ENCODE measurements at places on chromosomes 3 and 15.

DNA sequence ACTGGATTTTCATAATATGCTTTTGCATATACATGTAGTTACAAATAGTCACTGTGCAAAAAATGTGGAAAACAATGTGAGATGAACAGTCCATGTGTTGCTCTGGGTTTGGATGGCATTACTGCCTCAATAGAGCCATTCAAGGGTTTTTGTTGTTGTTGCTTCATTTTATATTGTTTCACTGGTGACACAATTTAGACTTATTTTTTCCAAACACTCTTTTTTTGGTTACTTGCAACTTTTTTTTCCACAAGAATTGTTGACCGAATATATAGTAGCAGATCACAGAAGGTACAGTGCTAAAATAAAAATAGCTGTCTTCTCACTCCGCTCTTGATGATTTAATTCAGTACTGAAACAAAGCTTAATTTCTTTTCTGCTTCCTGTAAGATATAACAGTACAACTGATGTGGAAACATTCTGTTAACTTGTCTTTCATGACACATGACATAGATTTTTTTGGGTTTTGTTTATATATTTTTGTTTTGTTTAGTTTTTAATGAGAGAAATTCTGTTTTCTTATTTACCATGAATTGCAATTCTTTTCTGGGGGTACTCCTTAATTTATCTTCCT is 618.6 kb downstream of the NAALADL2 start:
- DNase-seq: no peak

DNA sequence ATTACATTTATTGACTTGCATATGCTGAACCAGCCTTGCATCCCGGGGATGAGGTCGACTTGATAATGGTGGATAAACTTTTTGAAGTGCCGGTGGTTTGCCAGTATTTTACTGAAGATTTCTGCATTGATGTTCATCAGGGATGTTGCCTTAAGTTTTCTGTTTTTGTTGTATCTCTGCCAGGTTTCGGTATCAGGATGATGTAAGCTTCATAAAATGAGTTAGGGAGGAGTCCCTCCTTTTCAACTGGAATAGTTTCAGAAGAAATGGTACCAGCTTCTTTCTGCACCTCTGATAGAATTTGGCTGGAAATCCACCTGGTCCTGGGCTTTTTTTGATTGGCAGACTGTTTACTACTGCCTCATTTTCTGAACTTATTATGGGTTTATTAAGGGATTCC is 250.8 kb downstream of the TBC1D5 start:
- DNase-seq: no peak

DNA sequence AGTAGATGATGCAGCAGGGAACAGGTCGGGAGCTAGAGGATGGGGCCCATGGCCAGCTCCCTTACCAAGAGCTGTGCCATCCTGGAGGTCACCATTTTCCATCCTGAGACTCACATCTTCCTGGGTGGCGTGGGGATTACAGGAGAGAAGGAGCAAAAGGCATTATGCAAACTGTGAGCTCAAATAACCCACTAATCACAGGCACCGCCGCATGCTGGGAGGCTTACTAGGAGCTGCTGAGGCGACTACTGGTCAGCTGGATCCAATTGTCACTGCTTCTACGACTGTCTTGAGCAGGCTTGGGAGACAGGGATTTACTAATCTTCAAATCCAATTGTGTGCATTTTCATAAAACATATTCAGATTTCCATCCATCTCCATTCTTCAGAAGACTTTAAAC is 12.5 kb upstream of the KBTBD12 start:
- no peak for DNase-seq

DNA sequence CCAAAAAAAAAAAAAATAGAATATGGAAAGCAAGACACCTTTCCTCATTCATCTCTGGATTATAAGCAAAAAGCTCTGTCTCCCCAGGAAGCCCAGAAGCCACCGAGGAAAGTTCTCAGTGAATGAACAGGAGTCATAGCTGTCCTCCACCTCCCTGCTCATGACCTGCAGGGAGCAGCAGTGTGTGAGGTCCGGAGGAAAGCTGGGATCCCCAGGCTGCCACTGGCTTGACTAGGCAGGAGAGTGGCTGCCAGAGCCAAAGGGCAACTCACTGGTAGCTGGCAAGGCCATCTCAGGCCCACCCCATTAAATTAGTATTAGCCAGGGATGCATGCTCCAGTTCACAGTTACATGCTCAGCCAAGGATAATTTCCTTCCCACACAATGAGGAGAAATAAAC is 191.6 kb upstream of the STT3B start:
- DNase-seq: no peak

- DNase-seq: no peak
Observed at GRCh38 chr3:31505371-31506048, 27.2 kb upstream of the STT3B start.

DNA sequence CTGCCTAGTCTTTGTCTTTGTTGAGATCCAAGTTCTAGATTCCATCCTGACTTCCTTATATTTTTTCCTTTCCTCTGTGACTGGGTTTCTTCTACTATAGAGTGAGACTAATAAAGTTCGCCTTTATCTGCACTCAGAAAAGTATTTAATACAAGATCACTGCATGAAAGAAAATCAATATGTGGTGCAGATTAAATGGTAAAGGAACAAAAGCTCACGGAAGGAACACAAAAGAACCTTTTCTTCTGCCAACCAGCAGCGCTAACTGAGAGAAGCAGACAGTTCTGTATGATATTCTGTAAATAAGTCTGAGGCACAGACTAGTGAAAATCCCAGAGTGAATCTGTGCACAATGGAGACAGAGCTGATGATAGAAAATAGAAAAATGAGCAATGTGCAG is 31.6 kb upstream of the MCTP2 start:
- DNase-seq: no peak

DNA sequence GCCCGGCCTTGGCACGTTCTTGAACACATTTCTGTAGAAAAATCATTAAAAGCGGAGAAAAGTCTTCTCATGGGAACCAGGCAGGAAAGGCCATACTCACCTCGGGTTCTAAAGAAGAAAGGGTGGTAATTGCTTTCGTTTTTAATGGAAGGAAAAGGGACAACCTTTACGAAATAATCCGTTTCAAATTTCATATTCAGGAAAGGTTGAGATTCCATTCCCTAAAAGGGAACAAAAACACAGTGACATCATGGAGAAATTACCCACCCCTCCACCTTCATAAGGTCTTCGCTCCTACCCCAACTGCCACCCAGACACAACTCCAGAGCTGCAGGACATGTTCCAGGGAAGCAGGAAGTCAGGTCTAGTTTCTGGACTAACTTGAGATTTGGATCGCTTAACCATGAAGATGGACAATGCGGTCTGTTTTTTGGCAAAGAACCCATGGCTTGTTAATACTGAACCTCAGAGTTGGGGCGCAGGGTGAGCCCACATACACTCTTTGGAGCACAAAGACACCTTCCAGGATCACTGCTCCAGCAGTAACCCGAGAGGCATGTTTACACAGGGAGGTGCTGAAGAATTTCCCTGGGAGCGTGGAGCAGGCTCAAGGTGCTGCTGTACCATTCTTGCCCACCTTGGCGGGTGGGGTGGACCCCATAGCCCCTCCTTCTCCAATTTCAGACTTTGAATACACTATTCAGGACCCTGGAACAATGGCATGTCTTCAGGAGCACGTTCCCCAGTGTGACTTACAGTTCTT is 49.2 kb downstream of the SPATA12 start:
- no peak for DNase-seq

DNA sequence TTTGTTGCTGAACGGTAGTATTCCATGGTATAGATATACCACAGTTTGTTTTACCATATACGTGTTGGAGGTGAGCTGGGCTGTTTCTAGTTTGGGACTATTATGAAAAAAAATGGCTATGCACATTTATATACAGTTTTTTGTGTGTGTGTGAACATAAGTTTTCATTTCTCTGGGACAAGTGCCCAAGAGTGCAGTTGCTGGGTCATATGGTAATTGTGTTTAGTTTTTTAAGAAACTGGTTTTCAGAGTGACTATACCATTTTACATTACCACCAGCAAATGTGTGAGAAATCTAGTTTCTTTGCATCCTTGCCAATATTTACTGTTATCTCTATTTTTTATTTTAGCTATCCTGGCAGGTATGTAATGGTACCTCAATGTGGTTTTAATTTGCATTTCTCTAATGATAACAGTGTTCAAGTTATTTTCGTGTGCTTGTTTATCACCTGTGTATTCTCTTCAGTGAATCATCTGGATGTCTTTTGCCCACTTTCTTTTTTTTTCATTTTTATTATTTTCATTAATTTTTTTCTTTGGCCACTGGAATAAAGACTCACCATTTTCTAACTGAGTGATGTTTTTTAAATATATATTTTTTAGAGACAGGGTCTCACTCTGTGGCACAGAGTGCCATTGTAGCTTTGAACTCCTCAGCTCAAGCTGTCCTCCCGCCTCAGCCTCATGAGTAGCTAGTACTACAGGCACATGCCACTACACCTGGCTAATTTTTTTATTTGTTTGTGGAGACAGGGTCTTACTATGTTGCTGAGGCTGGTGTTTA is 75.3 kb downstream of the ZNF609 start:
- no peak for DNase-seq

- DNase-seq: peak; percentile 31
Observed at GRCh38 chr3:105827959-105828358, 40.9 kb downstream of the CBLB start.

DNA sequence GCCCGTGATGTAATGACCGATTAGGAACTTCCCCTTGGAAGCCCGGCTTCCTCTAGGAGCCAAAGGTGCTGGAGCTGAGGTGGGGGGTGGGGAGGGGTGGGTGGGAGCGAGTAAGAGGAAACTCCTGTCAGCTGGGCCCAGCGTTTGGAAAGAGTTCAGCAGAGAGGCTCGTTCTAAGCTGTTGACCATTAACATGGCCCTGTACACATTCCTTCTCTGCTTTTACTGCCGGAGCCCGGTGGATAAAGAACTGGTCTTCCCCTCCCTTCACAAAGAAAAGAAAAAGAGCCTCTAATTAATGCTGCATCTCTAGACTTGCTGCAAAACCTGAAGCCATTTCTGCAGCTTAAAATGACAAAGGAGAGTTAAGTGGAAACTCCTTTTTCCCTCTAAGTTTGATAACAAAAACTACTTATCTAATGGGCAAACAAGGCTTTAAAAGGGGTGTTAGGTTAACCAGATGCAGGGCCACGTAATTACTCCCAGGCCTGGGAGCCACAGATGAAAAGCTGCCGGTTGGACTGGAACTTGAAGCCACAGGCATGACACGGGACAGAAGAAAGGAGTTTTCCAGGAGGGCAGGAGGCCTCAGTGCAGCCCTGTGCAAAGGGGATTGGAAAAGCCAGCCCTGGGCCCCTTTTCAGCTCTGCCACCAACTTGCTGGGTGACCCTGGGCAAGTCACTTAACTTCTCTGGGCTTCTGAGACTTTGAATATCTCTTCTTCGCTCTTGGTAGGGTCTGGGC is 71.3 kb downstream of the SMAD6 start:
- DNase-seq: no peak

- DNase-seq: no peak
Observed at GRCh38 chr3:188505911-188506310, 352.0 kb downstream of the LPP start.

- DNase-seq: no peak
Observed at GRCh38 chr15:100204771-100205170, 137.0 kb downstream of the ADAMTS17 start.

GRCh38 chr3:134460965-134461364 is 24.8 kb downstream of the ANAPC13 start:
- no peak for DNase-seq

DNA sequence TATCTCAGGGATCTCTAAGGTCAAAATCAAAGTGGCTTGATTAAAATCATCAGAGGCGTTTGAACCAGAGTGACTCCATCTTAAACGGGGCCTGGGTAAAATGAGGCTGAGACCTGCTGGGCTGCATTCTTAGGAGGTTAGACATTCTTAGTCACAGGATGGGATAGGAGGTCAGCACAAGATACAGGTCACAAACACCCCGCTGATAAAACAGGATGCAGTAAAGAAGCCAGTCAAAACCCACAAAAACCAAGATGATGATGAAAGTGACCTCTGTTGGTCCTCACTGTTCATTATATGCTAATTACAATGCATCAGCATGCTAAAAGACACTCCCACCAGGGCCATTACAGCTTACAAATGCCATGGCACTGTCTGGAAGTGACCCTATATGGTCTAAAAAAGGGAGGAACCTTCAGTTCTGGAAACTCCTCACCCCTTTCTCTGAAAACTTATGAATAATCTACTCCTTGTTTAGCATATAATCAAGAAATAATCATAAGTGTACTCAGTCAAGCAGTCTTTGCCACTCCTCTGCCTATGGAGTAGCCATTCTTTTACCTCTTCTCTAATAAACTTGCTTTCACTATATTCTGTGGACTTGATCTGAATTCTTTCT is 143.3 kb upstream of the SLCO3A1 start:
- no peak for DNase-seq

GRCh38 chr3:77134769-77135168 is 94.9 kb downstream of the ROBO2 start:
- no peak for DNase-seq

DNA sequence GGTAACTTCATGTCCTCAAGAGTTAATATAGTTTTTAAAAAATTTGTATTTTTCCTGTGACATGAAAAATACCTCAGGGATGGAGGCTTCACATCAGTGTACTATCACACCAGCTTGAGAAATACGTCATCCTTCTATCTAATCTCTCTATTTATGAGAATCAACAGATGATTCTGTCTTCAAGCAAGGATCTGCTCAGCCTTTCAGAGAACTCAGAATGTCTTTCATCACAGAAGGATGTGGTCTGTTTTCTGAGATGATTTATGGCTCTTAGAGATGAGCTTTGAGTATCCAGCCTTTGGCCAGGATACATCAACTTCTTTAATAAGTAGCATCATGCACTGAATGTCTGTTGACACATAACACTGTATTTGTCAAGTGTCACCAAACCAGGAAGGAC is 193.9 kb downstream of the DTWD1 start:
- no peak for DNase-seq

DNA sequence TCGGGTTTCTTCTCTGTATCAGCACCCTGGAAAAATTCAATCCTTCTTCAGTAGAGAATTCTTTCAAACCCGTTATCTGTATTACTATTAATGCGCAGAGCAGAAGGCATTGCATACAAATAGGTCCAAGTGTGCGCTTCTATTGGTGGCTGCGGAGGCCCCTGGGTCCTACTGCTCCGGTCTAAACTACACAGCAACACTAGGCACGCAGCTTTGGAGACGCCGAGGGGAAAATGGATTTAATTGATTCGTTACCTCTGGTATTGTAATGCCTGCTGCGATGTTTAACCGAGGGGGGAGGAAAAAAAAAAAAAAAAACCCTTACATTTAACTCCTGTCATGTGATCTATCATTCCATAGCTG is at the start of gene ROBO1:
Gene ROBO1, minus strand, starts transcription at position 94 of the 363 bp plus-strand sequence.
- no peak for DNase-seq

Data from activated naive CD4-positive, alpha-beta T cell treated with anti-CD3 and anti-CD28 coated beads, Interleukin-2, amount 50 U/mL, for 72 hours (primary cell).